ENCODE measurements at places on chromosomes 4 and X.

DNA sequence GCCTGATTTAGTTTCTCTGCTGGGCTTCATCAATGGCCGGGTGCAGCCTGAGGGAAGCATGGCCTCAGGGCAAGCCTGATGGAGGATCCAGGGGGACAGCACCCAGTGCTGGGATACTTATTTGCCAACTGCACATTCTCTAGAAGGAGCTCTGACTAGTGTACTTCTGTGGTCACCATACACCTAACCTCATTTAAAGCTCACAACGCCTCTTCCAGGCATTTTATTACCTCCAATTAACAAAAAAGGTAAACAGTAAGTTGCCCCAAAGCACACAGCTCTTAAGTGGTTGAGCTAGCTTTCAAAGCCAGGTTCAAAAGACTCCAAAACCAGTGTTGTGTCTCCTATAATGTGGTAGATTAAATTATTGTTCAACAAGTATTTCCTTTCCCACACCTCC is 26.8 kb upstream of the ATXN3L start:
- DNase-seq: no peak

DNA sequence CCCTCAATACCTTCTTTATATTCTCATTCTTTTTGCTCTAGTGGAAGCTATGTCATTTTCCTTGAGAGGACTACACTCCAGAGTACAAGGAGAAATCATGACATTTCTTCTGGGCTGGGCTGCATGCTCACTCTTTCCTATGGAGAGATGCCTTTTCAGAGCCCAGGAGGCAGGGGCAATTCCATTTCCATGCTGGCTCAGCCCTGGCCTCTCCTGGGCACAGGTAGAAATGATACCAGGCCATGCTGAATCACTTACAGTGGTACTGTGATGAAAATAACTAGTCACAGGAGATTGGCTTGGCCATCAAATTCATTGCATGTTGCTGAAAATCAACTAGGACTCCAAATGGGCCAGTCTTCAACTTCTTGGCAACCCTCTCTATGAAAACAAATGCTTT is 34.0 kb upstream of the PPARGC1A start:
- DNase-seq: no peak

DNA sequence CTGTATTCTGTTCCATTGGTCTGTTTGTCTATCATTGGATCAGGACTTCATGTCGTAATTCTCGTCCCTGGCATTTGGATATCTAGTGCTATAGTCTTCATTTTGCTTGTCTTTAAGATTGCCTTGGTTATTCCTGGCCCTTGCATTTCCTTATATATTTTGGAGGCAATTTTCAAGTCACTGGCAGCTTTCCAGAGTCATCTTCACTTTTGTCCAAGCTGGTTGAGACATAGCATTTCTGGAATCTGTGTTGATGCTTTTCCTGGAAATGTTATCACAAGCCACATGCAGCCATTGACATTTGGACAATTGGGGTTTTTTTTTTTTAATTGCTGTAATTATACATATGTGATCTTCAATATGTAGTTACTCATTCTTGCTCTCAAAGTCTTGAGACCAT is 45.2 kb upstream of the HGFAC start:
- no peak for DNase-seq

GRCh38 chrX:73683236-73683859 is 120.4 kb downstream of the CHIC1 start:
- DNase-seq: no peak

DNA sequence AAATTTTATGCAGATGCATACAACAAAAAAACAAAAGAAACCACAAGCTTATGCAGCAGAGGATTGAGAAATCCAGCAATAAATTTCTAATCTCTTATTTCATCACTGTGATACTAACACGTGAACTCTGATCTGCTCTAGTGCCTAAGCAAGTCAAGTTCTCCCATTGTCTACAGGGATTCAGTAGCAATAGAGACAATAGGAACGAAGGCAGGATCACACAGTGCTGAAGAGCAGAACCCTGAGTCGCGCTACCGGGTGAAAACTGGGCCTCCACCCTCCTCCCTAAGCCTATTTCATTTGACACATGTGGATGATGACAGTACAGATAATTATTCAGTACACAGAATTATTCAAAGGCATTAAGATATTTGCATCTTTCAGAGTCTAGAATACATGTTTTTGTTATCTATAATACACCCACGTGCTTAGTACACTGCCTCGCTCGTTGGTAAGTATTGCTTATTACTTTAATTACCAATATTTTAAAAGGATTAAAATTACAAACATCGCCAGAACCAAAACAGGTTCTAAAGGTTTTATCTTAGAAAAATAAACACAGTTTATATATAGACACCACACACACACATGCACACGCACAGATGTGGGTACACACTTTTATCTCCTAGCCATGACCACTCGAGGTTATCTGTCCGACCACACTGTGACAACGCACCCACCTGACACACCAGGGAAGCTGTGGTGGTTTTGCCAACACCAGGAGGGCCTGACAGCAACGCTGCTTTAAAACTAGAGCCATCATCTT is 60.1 kb downstream of the RFC1 start:
- no peak for DNase-seq

DNA sequence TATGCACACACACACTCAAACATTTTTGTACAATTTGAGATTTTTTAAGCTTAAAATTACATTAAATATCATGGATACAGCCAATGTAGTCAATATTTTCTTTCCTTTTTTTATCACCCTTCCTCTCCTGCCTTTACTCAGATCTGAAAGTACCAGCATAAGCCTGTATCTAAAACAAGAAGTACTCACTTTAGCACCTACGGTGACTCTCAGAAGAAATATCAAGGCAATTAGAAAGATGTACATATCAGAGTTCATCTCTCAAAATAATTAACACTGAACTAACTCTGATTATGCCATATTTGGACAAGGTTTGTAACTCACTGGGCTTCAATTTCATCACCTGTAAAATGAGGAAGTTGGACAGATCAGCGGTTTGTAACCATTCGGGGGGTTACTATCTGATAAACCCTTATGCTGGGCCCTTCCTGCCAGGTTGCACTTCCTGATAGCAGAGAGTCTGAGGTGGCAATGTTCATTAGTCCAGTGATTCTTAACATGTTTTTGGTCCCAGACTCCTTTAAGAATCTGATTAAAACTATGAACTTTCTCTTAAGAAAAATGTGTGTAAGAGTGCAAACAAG is 5.7 kb upstream of the GPR174 start:
- peak; percentile 7 for DNase-seq

DNA sequence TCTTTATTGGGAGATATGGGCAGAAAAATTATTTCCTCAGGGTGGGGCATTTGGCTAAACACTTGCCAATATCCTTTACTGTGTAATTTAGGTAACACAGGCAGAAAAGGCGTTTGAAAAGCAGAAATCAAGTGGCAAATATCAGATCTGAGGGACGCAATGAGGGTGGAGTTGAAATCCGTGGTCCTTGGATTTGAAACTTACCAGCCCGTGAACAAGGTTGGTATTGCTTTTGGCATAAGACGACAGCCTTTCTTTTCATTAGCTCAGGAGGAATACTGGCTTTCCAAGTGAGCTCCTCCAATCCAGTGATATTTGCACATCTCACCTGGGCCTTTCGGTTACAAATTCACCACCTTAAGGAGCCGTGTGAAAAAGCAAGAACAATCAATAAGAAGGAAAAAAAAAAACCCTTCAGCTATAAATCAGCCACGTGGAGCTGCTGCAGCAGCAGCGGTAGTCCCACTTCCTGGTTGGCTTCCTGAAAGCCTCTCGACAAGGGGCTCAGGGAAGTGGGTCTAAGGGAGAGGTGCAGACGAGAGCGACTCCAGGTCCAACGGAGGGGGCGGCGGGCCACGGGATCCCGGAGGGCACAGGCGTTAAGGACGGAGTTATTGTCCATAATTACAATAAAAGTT is 734 bp upstream of the GALNT7 start:
- DNase-seq: peak; percentile 26

DNA sequence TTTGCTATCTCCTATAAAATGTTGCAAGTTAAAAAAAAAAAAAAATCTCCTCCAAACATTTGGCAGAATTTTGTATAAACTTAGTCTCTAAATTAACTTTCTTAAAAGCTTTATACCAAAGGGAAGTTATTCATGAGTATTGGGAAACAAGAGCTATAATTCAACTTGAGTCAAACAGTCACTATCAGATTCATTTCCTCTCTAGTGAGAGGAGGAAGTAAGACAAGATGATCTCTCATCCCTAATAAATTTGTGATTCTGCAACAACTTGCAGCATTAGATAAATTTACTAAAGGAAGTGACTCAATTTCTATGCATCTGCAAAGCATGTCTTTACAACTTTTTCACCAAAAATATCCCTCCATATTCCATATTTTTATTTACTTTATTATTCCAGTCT is 135.4 kb upstream of the GNPDA2 start:
- no peak for DNase-seq

- DNase-seq: no peak
Measured at GRCh38 chr4:143372093-143372915, 35.6 kb downstream of the GAB1 start.

DNA sequence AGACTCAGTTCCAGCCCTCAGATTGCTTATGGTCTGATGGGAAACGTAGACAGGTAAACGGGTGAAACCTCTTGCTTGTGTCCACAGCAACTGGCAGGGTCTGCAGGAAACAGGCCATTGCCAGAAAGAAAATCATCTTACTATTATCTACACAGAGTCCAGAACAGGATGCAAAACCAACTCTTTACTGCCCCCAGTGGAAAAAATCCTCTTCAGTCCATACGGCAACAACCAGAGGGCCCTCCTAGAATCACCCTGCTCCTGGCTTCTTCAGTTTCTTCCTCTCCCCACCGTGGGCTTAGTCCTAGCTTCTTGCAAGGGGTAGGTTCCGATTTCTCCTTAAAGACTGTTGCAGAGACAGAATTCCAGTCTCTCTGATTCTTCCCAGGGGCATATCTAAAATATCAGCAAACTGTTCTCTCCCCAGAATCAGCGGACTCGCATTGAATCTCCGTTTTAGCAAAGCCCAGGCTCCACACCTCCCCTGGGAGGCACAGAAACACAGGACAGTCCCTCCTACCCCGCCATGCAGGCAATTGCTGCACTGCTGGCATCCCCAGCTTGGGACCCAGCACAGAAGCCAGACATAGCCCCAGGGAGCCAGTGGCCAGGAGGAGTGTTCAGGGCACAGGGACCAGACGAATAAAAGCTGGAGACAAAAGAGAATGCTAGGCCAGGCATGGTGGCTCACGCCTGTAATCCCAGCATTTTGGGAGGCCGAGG is 41.0 kb upstream of the SH3RF1 start:
- no peak for DNase-seq

- DNase-seq: no peak
Measured at GRCh38 chrX:45952030-45952429, 593.2 kb downstream of the ZNF674 start.

- DNase-seq: no peak
Measured at GRCh38 chr4:25889589-25890503, 24.2 kb upstream of the SMIM20 start.

GRCh38 chr4:180057299-180057721 is 2185.9 kb upstream of the TENM3 start:
- no peak for DNase-seq

- DNase-seq: no peak
Measured at GRCh38 chrX:72381439-72382201, 75.9 kb upstream of the CITED1 start.

DNA sequence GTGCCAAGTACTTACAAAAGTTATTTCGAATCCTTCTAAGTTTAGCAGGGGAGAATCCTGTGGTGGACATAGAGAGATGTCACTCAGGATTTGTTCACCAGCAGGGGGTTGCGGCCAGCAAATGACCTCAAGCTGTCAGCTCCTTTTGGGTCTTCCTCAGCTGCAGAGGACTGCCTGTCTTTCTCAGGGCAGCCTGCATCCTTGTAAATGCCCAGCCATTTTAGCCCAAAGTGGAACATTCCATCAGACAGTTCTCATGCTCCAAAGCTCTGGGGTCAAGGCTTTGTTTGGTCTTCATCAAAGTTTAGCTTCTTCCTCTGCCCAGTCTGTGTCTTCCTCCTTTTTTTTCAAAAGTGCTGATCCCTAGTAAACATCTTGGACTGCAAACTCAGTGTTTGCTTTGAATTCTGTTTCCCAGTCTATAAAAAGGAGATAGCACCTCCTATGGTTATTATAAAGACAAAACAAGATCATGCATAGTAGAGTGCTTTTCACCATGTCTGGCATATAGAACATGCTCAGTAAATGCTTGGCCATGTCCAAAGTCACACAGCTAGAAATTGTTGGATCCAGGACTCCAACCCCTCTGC is 156.4 kb upstream of the GATB start:
- no peak for DNase-seq

DNA sequence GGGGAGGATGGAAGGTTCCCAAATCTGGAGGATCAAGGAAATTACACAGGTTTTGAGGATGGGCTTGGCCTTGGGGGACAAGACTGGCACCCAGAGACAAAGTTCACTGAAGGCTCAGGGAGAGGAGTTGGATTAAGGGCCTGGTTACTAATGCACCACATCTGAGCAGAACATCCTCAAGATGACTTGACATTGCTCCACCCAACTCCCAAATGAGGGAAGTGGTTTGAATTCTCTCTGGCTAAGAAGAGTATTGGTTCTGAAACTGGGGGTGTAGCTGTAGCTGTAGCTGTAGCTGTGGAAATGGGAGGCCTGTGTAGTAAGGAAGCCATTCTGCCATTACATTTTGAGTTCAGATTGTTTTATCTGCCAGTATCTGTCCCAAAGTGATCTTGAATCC is 129.4 kb downstream of the RASL11B start:
- no peak for DNase-seq

DNA sequence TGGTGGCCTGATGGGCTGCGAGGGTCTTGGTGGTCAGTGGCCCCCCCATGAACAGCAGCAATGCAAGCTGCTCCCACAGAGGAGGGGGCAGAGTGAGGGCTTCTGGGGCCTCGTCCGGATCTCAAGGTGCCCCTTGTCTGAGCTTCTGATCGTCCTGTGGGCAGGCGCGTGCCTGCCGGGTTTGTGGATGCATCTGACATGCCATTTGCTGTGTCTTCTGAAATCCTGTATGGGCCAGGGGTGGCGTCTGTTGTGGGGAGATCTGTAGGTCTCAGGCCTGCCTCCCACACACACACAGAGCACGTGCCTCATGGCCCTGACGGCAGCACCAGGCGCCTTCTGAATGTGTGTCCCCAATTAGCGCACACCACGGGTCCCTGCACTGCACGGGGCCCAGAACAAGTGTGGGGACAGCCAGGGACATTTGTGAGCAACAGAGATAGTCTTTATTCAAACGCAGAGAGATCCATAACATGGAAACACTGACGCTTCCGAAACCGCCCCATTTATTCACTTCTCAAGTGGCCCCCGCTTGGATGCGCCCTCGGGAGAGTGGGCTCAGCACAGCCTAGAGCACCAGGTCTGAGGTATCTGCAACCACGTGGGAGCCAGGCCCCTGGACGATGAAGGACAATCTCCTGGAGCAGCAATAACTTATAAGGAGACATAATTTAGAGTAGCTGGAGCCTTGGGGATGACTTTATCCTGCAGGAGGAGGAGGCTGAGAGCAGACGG is 5.7 kb downstream of the SPON2 start:
- DNase-seq: no peak
